ENCODE measurements at places on chromosomes 13 and 19.
A peak's percentile ranks its signal among the peaks of the same experiment; 100 is the strongest.

DNA sequence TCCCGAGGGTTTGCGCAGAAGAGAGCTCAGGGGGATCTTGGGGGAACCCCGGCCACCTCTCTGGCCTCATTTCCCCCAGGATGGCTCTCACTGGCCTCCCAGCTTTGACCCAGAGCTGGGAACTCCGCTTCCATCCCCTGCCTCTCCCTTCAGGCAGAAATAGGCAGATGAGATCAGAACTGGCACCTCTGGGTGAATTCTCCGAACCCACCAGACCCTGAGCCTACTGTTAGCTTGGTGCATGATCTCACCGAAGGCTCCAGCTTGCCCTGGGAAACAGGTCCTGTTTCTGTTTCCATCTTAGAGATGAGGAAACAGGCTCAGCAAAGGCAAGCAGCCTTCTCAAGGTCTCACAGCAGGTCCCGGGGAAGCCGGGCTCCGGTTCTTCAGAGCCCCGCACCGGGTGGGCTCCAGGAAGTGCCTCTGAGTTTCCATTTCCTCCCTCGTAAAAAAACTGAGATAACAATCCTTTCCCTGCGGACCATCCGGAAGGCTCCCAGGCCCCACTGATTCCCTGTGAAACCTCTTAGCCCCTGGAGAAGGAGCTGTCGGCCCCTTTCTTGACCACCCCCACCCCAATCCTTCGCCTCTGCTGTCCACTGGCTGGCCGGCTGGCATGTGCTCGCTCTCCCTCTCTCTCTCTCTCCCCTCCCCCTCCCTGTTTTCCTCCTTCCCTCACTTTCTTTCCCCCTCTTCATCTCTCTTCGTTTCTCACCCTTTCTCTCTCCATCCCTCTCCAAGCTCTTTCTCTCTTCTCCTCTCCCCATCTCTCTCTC lies 2.1 kb downstream of the NECTIN2 start:
- DNase-seq: peak; percentile 26

GRCh38 chr19:5503598-5503997 lies 48.4 kb downstream of the ZNRF4 start:
- no peak for DNase-seq

DNA sequence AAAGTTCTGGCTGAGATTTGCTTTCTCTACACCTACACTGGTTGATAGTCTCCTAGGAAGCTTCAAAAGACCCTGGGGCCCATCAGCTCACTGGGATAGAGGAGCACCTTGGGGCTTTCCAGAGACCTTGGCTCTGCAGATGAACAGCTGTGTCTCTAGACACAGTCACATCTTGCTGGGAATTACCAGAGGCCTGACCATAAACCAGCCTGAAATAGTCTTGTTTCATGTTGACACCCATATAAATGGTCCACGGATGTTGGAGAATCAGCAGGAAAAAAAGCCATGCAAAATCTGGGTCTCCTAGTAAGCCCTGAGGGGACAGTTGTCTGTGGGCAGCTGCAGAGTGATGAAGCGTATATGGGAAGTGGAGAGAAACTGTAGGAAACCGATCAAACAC lies 207.6 kb downstream of the DNAJC15 start:
- no peak for DNase-seq

GRCh38 chr13:25784119-25784518 lies 267.7 kb downstream of the SHISA2 start:
- DNase-seq: no peak

DNA sequence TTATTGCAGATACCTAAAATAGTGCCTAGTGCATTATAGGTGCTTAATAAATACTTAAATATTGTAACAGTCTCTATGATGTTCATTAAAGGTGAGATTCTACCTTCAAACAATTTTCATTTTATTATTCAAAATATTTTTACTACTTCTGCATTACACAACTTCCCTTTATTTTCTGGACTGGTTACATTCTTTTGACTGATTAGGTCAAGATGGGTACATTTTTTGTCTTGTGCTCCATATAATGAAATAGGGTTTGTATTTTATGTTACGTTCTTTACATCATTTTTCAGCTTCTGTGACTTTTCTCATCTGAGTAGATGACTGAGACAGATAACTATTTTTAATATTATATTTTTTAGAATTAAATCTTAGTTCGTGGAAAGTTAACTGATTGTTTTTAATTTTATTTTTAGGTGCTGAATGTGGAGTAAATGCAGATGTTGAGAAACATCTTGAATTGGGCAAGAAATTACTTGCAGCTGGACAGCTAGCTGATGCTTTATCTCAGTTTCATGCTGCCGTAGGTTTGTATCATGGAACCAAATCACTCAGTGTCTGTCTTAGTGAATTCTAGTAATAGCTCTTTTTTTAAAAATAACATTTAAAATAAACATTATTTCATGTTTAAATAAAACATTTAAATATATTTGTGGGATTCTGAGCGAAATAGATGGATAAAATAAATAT lies 32.0 kb downstream of the DNAJC3 start:
- no peak for DNase-seq

All from fibroblast of skin of right biceps (primary cell).